ENCODE measurements at places on chromosomes 3 and 15.

DNA sequence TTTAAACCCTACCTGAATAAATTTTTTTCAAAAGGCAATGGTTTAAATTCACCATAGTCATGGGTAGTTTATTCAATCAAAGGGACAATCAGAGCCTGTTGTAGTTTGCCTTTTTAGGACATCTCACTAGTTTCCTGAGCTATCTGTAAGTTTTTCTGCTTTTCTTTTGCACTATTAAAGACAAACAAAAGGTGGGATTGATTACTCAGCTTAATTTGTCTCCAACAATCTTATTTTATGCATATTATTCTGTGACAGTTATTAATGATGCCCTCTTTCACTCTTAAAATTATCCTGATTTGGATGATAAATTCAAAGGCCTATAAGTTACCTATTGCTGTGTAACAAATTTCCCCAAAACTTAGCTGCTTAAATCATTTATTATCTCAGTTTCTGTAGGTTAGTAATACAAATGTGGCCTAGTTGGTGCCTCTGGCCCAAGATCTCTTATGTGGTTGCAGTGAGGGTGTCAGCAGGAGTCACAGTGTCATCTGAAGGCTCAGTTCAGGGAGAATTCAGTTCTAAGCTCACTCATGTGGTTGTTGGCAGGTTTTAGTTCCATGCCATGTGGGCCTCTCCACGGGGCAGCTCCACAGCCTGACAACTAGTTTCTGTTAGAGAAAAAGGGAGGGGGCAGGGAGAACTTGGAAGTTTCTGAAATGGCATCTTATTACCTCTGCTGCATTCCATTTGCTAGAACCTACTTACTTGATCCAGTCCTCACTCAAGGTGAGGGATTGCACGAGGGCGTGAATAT is 16.0 kb downstream of the ARMC8 start:
- no peak for DNase-seq

DNA sequence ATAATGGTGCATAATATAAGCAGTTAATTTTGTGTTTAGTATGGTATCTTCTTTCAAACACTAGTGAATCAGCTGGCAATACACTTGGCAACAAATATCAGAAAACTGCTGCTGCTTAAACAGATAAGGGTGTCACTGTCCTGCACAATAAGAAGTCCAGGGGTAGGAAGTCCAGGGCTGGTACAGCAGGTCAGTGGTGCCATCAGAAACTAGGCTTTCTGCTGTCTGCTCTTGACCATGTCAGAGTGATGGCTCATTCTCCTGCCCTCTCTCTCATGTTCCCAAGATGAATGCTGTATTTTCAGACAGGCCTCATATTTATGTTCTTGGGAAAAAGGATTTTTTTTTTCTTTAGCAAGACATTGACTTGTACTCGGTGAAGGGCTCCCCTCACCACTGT is 9.2 kb upstream of the GRK7 start:
- DNase-seq, result no peak

- no peak for DNase-seq
Observed at GRCh38 chr3:64708456-64708855, 20.7 kb upstream of the ADAMTS9 start.

DNA sequence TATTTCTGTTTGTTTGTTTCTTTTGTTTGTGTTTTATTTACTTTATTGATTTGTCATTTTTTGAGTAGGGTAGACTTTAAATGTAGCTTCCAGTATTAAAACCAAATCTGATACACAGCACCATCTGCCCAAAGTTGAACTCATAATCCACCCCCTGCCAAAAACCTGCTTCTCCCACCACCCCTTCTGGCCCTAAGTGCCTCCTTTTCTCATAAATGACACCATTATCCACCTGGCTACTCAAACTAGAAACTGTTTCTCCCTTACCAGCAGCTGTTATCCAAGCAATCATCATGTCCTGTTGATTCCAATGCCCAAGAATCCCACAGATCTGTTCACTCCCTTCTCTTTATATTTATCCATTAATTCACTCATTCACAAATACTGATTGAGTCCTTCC is 21.8 kb upstream of the PTX3 start:
- no peak for DNase-seq

GRCh38 chr15:92061511-92062195 is 208.1 kb downstream of the SLCO3A1 start:
- DNase-seq, result no peak

- DNase-seq, result no peak
Observed at GRCh38 chr3:160010578-160010977, 21.9 kb downstream of the IL12A start.

GRCh38 chr15:58987036-58987435 is 427 bp upstream of the RNF111 start:
- no peak for DNase-seq

GRCh38 chr15:37695719-37696118 is 238.7 kb upstream of the TMCO5A start:
- DNase-seq, result peak; percentile 61

DNA sequence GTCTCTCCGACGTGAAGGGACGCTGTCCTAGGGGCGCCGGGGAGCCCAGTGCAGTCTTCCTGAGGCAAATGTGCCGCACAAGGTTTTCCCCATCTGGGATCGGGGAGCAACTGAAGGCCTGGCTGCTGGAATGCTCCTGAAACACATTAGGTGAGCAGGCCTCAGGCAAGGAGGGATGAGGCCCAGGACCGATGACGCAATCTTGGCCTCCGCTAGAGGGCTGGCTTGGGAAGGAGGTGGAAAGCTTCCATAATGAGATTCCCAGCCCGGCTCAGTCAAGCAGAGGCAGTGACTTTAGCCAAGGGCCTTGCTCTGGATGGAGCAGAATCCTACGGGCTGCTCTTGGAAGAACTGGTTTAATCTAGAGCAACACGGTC is 50.8 kb downstream of the CPN2 start:
- peak; percentile 79 for DNase-seq

GRCh38 chr3:32310918-32311839 is 72.7 kb downstream of the CMTM8 start:
- no peak for DNase-seq

GRCh38 chr3:129107793-129108192 is 13.8 kb downstream of the RAB43 start:
- DNase-seq, result no peak

DNA sequence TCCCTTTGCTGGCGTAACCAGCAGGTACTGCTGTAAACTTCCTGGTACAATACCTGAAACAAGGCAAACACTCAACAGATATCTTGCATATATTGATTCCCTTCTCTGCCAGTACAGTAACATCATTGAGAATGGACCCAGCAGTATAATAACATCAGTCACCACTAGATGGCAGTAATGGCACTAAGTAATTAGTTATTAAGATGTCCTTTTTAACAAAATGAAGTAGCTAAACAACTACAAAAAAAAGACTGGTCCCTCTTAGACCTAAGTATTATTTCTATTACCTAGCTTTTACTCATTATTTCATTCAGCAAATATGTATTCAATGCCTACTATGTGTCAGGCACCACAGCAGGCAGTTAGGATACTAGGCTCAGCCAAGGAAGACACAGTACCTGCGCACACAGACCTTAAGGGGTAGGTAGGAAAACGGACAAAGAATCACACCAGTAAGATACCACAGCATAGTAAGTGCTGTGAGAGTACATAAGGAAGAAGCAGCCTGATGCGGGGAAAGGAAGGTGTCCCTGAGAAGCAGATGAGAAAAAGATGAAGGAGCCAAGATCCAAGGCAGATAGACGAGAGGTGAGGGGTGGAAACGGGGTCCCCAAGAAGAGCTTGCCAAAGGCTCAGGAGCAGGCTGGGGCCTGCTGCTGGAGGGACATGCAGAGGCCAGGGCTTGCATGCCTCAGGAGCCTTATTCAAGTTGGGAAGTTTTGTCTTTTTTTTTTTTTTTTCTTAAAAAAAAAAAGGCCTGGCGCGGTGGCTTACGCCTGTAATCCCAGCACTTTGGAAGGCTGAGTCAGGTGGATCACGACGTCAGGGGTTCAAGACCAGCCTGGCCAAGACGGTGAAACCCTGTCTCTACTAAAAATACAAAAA is 102.7 kb upstream of the CHD2 start:
- peak; percentile 82 for DNase-seq

DNA sequence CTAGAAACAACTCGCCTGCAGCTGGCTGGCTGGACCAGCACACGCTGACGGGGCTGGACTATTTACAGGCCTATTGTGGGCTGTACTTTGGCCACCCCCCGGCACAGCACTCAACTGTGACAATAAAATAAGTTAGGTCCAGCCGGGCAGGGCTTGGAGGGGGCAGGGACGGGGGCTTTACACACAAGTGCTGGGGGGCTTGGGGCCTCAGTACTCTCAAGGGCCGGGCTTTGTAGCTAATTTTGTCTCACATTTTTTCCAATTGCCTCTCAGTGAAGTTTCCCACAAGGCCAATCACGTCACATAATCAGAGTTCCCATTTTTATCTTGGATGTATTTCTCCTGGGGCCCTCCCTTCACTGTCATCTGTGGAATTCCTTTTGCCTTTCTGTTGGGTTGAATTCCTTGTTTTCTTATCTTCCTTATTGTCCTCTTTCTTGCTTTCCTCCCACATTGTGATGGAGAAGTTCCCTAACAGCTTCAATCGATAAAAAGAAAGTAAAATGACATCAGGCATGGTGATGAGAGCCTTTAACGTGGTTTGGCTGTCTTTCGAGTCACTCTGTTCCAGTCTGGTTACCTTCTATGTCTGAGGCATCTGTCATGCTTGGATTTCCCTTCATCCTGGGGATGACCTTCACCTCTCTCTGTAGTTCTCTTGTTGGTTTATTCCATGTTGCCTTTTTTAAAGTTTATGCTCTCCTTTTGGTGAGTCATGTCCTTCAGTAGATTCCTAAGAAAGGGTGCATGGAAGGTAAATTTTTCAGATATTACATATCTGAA is 44.1 kb upstream of the CMTM7 start:
- DNase-seq, result no peak

DNA sequence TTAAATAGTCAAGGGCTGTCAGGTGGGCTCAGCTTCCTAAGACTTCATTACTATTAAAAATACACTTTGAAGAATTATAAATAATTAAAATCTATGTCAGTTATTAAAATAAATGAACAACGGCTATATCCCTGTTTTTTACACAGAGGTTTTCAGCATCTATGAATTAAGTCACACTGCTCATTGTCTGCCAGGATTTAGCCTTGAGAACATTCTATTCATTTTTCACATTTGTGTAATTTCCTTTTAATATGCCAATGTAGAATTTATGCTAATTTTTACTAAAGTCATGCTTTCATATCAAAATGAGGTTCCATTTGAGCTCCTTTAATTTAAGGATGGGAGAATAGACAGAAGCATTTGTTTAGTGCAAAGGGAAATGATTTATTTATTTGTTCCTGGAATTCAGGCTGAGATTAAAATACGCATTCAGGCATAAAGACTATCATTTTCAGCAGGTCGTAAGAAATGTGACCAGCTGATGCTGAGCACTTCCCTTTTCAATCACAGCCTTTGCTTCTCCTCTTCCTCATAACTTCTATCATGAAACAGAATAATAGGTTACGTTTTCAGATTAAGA is 345.1 kb downstream of the MFSD1 start:
- no peak for DNase-seq

GRCh38 chr3:138060792-138061191 is 50.8 kb downstream of the CLDN18 start:
- peak; percentile 40 for DNase-seq

DNA sequence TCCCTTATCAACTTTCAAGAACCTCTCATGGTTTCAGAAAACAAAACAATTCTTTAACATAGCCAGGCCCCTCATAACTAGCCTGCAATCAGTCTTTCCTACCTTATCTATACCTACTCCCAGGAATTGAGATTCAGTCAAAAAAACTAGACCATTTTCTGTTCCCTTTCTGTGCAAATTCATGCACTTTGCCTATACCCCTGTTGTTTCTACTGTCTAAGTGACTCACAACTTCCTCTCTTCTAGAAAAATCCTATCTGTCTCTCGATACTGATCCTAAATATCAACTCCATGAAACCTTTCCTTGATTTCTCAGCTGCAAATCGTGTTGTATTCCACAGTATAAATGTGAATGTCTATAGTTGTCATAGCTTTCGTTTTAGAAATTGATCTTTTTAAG is 10.9 kb upstream of the IL1RAP start:
- DNase-seq, result no peak

GRCh38 chr15:101651554-101652097 is 555 bp downstream of the TM2D3 start:
- no peak for DNase-seq

GRCh38 chr3:13018043-13018451 is 55.2 kb downstream of the IQSEC1 start:
- DNase-seq, result peak; percentile 73

- peak; percentile 58 for DNase-seq
Observed at GRCh38 chr3:59412516-59412915, 362.7 kb upstream of the CFAP20DC start.

DNA sequence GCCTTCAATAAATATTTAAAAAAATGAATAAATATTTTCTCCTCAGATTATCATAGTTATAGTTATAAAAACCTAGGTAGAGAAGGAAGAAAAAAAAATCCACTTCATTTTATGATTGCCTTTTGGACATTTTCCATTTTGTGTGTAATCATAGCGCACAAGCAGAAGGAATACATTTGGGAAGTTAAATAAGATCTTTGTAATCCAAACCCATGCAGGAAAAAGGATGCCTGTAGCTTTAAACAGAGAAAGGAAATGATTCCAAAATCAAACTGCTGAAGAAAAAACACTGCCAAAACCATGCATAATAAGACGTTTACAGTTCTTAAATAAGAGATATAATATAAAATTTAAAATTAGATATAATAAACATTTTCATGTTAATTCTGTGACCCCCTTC is 7.4 kb upstream of the CCDC54 start:
- peak; percentile 17 for DNase-seq

DNA sequence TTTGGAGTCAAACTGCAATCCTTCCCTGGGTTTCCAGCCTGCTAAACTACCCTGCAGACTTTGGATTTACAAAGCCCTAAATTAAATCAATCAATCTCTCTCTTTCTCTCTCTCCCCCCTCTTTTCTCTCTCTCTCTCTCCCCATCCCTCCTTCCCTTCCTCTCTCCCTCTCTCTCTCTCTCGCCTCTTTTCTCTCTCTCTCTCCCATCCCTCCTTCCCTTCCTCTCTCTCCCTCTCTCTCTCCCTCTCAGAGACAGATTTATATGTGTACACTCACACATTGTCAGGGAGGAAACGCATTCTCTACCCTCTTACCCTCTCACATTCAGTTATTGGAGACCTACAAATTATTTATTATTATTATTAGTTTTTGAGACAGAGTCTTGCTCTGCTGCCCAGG is 47.0 kb downstream of the GRK7 start:
- DNase-seq, result no peak

DNA sequence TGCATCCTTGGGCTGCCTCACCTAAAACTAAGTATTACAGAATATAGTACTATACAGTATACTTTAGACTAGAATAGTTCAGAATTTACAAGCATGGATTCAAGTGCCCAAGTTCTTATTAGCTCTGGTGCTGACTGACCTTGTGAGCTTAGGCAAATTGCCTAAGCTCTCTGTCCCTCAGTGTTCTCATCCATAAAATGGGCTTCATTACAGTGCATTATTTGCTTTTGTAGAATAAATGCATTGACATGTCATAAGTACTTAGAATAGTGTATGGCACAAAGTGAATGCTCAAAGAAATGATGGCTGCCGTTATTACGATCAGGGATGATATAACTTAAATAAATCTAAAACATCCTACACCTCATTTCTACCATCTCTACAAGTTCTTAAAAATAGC is 269.7 kb downstream of the FOXP1 start:
- DNase-seq, result no peak
